ENCODE measurements at places on chromosomes 2 and 18.

DNA sequence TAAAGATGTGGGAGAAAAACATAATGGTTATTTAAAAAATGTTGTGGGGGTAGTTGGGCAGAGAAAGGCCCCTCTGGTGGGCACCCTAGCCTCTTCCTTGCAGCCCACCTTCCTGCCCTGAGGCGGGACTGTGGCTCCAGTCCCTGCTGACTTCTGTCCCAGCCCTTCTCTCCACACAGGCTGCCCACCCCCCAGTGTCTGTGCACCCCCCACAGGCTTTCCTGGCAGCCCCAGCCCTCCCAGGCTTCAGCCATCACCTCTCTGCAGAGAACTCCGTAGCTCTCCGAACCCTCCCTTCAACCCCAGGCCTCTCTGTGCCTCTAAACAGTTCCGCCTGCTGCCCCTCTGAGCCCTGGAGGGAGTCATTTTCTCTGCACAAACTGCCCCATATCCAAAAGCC, 75.4 kb downstream of the DYSF start:
- DNase-seq = no peak

DNA sequence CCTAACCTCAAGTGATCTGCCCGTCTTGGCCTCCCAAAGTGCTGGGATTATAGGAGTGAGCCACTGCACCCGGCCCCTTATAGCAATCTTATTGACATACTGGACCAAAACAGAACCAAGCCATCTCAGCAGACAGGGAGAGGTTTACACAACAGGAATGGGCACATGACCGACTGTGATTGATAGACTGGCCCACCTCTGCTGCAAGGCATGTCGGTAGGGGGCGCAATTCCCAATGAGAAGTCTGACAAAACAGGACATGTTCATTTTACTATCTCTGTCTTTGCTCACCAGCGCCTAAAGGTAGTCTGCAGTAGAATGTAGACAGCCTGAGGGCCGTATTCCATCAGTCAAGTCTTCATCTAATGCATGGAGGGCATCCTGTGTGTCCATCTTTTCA, 2.0 kb downstream of the LYPD6B start:
- DNase-seq = no peak

DNA sequence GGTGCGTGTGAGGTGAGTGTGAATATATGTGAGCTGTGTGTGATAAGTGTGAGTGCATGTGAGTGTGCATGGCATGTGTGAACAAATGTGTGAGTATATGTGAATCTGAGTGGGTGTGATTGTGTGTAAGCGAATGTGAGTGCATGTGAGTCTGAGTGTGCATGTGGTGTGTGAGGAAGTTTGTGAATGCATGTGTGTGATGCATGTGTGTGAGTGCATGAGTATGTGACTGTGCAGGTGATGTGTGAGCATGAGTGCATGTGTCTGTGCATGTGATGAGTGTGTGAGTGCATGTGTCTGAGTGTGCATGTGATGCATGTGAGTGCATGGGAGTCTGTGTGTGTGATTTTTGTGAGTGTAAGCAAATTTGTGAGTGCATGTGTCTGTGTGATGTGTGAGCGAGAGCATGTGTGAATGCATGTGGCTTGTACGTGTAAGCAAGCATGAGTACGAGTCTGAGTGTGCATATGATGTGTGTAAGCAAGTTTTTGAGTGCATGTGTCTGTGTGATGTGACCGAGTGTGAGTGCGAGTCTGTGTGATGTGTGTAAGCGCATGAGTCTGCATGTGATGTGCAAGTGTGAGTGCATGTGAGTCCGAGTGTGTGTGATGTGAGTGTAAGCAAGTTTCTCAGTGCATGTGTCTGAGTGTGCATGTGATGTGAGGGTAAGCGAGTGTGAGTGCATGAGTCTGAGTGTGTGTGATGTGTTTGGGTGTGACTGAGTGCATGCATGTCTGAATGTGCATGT, 43.3 kb downstream of the COPS8 start:
- DNase-seq = no peak

DNA sequence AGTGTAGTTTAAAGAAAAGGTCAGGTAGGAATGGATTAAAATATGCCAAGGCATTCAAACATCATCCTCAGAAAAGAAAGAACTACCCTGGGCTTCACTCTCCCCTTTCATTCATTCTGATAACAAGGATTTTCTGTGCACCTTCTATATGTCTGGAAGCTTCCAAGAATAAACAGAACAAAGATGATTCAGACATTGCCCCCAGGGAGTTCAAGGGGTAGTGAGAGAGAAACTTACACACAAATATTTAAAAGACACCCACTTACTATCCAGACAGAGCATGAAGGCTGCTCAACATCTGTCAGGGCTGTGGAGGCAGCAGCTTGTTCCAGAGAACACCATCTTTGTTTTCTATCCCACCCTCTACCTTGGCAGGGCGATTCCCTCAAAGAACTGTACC, 140.5 kb downstream of the ALK start:
- no peak for DNase-seq

GRCh38 chr18:7626175-7626921, 59.2 kb downstream of the PTPRM start:
- no peak for DNase-seq

DNA sequence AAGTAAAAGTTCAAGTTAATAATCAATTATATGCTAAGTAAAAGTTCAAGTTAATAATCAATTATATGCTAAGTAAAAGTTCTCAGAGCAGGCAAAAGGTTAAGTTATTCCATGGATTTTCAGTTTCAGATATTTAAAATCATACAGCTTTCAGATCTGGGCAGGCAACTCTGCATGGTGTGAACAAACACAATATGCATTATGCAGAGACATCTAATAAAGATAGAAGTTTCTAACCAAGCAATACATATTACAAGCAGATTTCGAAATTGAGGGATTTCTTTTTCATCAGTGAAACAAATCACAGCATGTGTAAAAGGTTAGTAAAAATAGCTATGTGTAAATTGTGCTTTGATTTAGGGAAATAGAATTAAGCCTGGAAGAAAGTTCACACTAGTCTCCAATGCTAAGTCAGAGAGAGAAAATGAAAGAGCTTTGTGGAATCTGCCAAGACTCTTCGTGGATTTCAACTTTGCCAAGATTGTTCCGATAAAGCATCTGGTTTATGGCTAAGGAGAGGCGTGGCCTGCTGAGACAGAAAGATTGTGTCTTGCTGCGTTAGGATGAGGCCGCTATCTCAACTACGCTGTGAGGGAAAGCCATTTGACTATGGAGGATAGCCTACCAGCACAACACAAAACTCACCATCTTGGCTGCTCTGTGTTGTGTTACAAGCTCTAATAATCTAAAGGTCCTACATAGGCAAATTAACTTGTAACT, 60.1 kb upstream of the SLC16A14 start:
- DNase-seq = no peak

GRCh38 chr2:63654959-63655358, 66.2 kb downstream of the MDH1 start:
- DNase-seq = no peak

- DNase-seq = peak; percentile 1
Observed at GRCh38 chr2:86468162-86469033, 27.2 kb downstream of the KDM3A start.

DNA sequence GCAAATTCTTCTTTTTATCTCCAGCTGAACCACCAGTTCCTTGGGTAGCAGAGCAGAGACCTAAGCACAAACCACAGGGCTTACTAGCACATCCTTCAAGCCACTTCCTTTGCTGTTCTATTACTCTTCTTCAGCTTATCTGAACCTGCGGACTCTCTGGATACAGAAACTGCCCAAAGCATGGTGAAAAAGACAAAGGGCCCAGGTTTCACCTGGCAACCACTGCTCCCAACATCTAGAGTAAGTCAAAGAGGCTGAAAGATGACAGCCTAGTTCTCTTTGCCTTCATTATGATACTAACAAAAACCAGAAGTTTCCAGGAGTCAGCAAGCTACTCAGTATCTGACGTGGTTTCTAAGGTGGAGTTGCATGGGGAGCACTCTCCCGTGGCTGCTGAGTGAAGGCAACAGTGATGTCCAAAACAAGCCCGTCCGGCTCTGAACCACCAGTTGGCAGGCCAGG, 43.4 kb downstream of the KANSL3 start:
- no peak for DNase-seq

- no peak for DNase-seq
Observed at GRCh38 chr2:65465124-65465523, 32.7 kb upstream of the SPRED2 start.

DNA sequence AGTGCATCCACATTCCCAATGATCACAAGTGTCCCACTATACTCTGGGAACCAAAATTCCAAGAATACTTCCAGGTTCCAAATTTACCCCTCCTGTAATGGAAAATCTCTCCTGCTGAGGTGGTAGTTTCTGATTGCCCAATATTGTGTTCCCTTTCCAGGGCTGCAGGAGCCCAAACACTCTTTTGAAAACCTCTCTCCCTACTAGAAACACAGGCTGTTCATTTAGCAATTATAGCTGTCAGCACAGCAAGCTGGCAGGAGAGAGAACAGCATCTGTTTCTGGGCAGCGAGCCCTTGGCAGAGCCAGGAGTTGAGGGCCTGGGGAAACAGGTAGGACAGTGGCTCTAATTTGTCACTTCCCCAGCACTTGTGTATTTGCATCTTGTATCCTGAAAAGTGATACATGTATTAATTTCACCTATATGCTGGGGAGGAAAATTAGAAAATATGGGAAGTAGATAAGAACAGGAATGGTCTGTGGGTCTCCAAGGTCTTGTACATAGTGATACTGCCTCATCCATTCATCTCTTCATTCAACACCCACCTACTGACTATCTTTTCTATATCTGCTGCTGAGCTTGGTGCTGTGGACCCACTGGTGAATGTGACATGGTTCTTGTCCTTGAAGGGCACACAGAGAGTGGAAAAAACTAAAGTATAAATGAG, 16.9 kb upstream of the PAIP2B start:
- no peak for DNase-seq

GRCh38 chr2:237568121-237568660, 1.8 kb downstream of the PRLH start:
- DNase-seq = no peak

- DNase-seq = no peak
Observed at GRCh38 chr18:75198036-75198435, 10.9 kb downstream of the PTGR3 start.

DNA sequence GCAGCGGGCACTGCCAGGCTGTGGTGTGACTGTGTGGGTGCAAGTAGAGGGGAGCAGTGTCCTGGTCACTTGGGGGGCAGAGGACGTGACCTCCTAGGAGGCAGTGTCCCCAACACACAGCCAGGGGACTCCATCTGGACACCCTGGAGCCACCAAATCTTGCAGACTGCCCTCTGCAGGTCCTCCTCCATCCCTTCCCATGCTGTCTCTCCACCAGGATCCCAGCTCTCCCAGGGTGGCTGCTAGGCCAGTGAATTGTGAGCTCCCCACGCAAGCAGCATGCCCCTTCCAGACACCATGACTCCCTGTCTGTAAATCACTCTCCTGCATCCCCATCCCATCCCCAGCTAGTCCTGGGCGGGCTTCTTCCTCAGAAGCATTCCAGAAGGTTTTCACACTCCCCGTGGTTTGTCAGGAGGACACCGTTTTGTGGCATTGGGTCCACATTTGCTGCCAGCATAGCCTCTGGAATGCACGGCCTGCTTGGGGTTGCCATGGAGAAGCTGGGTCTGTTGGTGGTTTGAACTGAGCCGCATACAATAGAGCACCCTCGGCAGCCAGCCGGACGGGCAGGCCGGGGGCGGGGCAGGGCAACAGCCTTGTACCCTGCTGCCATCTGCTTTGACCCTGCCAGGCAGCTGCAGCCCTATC, 210.7 kb downstream of the KLHL29 start:
- no peak for DNase-seq

DNA sequence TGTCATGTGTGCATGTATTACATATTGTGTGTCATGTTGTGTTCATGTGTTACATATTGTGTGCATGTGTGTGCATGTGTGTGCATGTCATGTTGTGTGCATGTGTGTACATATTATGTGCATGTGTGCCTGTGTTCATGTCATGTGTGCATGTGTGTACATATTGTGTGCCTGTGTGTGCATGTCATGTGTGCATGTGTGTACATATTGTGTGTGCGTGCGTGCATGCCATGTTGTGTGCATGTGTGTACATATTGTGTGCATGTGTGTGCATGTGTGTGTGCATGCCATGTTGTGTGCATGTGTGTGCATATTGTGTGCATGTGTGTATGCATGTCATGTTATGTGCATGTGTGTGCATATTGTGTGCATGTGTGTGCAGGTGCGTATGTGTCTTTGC, 267.1 kb downstream of the EIPR1 start:
- DNase-seq = no peak

DNA sequence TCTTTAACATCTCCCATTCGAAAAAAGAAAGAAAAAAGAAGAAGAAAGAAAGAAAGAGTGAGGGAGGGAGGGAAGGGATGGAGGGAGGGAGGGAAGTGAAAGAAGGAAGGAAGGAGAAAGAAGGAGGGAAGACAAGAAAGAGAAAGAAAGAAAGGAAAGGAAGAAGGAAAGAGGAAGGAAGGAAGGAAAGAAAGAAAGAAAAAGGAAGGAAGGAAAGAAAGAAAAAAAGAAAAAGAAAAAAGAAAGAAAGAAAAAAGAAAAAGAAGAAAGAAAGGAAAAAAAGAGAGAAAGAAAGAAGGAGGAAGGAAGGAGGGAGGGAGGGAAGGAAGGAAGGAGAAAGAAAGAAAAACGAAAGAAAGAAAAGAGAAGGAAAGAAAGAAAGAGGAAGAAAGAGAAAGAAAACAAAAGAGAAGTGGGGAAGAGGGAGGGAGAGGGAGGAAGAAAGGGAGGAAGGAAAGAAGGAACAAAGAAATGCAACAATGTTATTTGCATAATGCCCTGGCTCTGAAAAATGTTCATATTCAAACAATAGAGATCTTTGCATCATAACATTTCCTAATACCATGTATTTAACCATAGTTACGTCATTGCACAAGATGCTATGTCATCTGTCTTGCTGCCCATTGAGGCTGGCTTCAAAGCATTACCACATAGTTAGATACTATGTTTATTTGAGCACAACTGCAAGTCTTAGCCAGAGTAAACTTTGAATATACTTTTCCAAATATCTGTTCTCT, 550.6 kb downstream of the DSC3 start:
- DNase-seq = no peak

DNA sequence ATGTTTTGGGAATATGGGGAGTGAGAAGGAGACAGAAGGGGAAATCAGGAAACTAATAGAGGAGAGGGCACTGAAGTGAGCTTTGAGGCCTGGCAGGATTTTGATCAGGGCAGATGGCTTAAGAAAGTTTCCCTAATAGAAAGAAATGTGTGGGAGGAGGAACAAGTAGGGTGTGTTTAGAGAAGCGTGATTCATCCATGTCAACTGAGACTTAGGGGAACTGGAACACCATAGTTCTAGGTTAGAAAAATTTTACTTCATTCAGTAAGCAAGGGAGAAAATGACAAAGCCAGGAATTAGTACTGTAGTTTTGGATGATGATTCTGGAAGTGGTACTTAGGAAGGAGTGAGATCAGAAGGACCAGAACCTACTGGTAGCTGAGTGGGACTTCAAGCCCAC, 296.0 kb downstream of the PLCL1 start:
- DNase-seq = no peak

All from T follicular helper cell (primary cell).